ENCODE measurements at places on chromosomes 2 and 18. TPM values are rescaled to one million over a fixed set of nuclear protein-coding genes. Genes with fewer than 3 reads are reported as not detected.

C2orf66 gene
- not detected for total RNA-seq

SERPINB5 gene
- total RNA-seq = 363 TPM

BBS5 gene
- 1.7 TPM for total RNA-seq

LCT gene
- under 0.01 TPM for total RNA-seq

DNA sequence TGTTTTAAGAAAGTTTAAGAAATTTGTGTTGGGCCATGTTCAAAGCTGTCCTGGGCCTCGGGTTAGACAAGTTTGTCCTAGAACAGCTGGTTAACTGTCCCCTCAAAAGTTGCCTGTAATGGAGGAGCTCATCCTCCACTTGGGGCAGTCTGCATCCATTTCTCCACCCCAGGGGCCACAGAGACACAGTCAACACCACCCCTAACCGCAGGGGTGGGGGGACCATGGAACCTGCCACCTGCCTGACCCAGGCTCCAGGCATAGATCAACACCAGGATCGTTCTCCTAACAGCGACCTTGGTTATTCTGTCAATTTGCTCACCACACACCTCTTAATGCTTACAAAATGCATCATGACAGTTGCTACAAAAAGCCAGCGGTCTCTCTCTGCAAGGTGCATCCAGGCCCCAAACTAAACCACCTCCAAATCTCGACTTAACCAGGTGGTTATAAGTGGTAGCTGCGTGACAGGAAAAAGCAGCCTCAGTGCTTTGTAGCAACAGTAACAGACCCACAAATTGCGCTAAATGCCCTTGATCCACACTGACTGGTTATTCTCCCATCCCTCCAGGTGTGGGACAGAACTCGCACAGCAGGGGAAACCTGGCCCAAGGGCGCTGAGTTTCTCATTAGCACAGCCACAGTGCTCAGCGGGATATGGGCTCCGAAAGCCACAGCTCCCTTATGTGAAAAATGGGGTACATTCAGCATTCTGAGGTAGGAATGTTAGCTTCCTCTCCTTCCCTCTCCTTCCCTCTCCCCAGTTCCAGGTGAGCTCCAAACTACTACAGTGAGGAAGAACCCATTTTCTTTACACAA lies 48.0 kb downstream of the HDLBP start:
- DNase-seq = no peak

- no peak for DNase-seq
Observed at GRCh38 chr2:18373664-18374063, 186.8 kb downstream of the RDH14 start.

- DNase-seq = no peak
Observed at GRCh38 chr2:152730591-152731333, 12.3 kb downstream of the ARL6IP6 start.

DNA sequence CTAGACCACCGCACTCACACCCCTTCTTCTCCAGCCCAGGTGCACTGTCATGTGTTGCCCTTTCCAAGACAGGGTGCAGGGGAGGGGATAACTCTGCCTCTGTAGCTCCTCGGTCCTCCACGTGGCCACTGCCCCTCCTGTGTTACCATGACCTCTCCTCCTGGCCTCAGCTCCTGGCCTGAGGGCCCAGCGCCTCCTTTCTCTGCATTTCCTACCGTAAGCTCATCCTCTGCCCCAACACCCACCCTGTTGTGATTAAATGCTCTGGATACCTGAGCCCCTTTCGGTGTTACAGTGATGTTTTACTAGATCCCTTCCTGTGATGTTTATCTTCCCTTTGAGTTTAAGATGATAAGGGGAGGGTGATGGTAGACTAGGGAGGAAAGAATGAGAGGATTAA lies 242.3 kb downstream of the PTPRM start:
- DNase-seq = no peak

DNA sequence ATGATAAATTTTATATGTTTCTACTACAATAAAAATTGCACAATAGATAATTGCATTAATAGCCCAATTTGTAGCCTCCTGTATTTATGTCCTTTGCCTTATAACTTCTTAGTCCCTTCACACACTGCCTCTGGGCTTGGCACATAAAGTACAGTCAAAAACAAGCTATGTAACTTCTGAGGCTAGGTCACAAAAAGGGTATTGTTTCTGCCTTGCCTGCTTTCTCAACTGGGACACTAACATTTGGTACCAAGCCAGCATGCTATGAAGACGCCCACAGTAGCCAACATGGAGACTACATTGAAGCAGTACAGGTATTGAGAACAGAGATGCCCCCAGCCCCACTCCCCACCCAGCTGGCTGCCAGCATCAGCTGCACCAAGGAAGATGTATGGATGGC lies 5.4 kb upstream of the SLC3A1 start:
- DNase-seq = no peak

DNA sequence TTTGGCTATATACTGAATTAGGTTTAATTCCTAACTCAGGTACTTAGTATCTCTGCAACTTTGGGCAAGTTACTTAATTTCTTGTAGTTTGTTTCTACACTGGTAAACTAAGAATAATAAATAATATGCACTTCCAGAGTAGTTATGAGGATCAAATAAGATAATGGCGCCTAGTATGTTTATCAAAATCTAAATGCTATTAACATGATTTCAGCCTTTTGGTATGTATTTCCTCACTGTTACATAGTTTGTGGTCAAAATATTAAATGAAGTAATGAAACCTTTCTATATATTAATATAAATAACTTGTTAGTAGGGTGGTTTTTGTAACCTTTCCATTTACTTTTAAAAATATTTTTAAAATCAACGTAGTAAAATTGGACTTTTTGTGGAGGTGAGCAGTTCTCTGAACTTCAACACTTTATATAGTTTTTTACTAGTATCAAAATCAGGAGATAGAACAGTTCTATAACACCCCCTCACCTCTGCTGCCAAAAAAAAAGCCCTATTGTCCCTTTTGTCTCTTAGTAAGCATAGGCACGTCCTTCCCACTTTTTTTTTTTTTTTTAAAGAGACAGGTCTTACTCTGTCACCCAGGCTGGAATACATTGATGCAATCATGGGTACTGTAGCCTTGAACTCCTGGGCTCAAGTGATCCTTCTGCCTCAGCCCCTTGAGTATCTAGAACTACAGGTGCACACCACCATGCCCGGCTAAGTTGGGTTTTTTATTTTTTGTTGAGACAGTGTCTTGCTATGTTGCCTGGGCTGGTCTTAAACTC lies 44.8 kb downstream of the RAB3GAP1 start:
- DNase-seq = no peak

GRCh38 chr2:85737961-85738360 lies 15.8 kb upstream of the ATOH8 start:
- DNase-seq = no peak

DNA sequence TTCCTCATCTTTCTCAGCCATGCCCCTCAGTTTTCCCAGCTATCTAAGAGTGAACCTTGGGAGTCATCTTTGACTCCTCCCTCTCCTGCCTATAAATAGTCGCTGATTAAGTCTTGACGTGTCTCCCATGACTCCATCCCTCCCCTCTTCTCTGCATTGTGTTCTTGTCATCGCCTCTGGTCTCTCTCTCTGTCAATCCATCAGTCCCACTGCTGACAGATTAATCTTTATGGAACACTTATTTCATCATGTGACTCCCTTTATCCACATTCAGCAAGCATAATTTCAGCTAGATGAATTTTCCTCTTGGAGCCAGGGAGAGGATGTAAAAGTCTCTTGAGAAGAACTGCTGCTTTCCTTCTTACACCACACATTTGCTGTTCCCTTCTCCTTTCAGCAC lies 9.4 kb downstream of the ADAM23 start:
- no peak for DNase-seq
